ELF-1 (cell line): ENCODE measurements at places on chromosomes 1 and 21.

GRCh38 chr1:42966688-42967612, 8.3 kb upstream of the SLC2A1 start:
- DNase-seq = peak; percentile 65

DNA sequence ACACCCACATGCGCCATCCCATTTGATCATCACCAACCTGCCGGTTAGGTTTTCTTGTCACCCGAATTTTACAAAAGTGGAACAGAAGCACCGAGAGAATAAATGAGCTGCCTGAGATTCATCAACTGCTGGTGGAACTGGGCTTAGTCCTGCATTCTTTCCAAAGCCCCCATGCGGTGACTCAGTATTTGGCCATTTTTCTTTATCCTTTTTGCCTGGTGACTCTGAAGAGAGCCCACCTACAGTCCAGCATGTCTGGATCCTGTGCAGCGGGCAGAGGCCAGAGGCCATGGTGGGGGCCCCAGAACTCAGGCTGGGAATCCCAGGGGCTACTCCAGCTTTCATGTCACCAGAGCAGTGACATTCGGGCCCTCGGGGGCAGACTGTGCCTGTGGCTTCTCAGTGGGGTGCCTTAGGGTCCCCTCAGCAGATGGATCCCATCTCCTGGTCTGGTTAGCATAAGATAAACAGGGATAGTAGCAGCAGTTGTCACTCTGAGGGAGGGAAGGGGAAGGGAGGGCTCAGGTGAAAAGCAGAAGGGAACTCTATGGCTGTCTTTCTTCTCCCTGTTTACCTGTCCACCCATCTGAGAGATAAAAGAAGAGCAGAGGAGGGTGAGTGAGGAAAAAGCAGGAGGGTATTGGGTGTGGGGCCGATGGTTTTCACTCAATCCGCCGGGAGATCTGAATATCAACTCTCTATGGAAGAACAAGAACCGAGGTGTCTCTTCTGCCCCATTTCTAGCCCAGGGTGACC, 63.2 kb downstream of the KIF26B start:
- DNase-seq = peak; percentile 77

DNA sequence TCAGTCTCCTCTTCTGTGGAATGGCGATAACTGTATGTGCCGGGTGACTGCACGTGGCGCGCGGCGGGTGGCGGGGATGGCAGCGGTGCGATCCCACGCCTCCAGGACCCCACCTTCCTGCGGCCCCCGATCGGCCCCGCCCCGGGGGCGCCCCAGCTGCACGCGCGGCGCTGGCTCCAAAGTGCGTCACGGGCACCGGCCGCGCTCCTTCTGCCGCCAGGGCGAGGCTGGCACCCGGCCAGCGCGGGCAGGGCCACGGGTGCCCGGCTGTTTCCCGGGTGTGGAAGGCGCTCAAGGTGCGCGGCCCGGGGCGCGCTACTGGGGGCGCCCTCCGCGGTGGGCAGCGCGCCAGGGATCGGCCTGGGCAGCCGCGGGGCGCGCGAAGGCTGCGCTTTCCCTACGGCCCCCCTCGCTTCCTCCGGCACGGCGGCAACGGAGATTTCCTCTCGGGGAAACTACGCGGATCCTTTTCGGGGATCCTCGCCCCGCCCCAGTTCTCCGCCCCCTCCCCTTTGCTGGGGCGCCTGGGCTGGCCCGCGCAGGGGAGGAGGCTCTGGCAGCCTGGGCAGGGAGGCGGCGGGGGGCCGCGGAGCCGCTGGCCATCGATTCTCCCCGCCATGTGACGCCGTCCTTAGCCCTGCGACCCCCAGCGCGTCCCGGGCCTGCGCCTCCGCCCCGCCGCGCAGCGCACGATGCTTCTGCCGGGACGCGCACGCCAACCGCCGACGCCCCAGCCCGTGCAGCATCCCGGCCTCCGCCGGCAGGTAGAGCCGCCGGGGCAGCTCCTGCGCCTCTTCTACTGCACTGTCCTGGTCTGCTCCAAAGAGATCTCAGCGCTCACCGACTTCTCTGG, at the start of gene EVA1C:
EVA1C (plus strand) TSS at position 545 of the 853 bp plus-strand sequence; CDS start at position 693, 148 bp downstream.
- DNase-seq = peak; percentile 68

GRCh38 chr1:91844862-91845528, 41.0 kb downstream of the TGFBR3 start:
- DNase-seq = no peak

DNA sequence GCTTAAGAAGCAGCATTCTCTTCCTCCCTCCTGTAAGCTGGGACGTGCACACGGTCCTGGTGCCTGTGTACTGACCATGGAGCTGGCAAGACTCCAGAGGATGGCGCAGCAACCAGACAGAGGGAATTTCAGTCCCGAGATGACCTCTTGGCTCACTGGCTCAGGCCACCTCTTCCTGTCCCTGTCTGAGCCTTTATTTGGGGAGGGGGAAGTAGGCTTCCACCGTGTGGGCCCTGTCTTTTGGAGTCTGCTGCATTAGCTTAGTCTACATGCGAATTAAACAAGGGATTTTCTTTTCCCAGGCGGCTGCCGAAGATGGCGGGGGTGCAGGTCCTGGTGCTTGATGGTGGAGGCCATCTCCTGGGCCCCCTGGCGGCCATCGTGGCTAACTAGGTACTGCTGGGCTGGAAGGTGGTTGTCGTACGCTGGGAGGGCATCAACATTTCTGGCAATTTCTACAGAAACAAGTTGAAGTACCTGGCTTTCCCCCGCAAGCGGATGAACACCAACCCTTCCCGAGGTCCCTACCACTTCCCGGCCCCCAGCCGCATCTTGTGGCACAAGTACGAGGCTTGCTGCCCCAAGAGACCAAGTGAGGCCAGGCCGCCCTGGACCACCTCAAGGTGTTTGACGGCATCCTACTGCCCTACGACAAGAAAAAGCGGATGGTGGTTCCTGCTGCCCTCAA, 10.2 kb downstream of the IL24 start:
- DNase-seq = peak; percentile 56

- DNase-seq = peak; percentile 81
These were observed 12.8 kb upstream of the ECE1 start for GRCh38 chr1:21302747-21303715.

- DNase-seq = peak; percentile 73
These were observed 394.9 kb downstream of the NPHP4 start for GRCh38 chr1:5597171-5597850.

- DNase-seq = no peak
These were observed 2.7 kb upstream of the HDGF start for GRCh38 chr1:156754219-156754618.

- DNase-seq = peak; percentile 77
These were observed 210.2 kb downstream of the APP start for GRCh38 chr21:25960402-25960801.

GRCh38 chr1:44640200-44640853, 34.0 kb downstream of the TMEM53 start:
- peak; percentile 32 for DNase-seq

GRCh38 chr1:156385534-156386031, 16.6 kb downstream of the RHBG start:
- DNase-seq = peak; percentile 80

DNA sequence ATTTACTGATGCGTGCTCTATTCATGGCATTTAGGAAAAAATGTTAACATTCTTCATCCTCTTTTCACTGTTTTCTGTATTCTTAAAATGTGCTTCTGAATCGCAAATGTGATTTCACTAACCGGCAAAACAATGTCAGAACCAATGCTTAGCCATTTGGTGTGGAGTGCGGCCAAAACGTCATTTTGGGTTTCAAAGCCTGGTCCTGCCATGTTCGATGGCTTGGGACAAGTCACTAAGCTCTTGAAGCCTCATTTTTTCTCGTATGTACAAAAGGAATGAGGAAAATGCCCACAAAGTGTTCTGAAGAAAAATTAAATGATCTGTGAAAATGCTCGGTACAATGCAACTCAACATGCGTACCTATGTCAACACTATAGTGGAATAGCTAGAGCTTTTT, 175.3 kb downstream of the APP start:
- no peak for DNase-seq

DNA sequence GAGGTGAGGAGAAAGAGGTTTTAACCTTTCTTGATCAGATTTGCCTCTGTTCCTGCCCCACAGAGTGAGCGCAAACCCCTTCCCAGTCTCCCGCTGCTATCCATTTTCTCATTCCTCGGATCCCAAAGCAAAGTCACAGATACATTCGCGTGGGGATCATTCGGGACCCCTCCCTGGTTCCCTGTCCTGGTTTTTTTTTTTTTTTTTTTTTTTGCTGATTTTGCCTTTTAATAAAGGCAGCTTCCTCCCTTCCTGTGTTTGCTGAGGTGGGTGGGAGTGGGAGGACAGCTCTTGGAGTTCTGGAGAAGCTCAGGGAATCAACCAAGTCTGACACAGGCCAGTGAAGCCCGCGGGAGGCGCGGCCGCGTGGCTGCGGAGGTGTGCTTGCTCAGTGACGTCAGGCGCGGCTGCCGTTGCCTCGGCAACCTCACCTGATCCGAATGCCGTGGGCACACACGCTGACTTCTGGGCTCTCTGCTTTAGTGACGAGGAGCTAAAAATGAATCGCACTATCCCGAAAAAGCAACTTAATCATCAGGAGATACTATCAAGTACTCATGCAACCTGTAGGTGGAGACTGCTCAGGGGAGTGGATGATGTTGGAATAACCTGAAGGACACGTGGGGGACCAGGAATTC, 106.4 kb downstream of the TBX19 start:
- peak; percentile 76 for DNase-seq

DNA sequence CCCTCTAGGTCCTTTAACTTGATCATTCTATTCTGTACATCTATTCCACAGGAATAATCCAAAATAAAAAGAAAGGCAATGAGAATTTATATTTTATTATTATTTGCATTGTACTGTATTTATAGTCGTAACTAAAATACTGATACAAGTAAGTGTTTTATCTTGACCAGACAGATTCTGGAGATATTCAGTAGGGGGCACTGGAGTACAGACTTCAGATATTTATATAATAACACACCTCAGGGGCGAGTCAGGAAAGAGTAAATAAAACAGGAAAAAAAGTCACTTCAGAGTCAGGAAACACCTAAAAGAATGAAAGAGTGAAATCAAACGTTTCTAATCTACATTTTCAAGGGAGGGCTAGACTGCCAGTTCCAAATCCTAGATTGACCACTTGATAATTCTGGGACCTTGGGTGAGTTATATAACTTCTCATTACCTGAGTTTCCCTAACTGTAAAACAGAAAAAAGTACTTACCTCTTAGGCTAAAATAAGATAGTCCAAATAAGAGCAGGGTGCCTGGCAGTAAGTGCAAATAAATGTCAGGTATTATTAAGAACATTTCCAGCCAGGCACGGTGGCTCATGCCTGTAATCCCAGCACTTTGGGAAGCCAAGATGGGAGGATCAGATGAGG, 31.1 kb upstream of the MTF1 start:
- no peak for DNase-seq

GRCh38 chr21:45300786-45301520, 13.3 kb upstream of the POFUT2 start:
- DNase-seq = no peak

DNA sequence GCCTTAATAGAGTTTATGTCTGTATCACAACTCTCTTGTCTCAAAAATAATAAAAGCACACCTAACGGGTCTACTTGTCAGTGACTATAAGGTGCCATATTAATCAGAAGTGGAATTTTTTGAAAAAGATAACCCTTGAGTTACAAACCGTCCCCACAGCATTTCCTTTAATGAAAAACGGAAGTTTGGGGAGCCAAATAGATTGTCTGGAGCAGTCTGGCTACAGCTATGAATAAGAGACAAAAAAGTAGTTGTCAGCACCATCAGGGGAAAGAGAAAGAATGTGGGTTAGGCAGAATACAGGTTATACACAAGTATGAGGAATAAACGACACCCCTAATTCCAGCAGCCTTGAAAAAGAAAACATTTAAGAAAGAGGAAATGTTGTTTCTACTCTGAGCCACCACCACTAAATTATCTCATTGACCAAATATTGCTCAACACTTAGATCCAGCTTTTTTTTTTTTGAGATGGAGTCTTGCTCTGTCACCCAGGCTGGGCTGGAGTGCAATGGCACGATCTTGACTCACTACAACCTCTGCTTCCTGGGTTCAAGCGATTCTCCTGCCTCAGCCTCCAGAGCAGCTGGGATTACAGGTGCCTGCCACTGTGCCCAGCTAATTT, 29.4 kb upstream of the USP24 start:
- DNase-seq = no peak

GRCh38 chr1:184768467-184768866, 13.8 kb upstream of the EDEM3 start:
- no peak for DNase-seq

- DNase-seq = no peak
These were observed 133.9 kb upstream of the KCTD3 start for GRCh38 chr1:215433237-215433636.

DNA sequence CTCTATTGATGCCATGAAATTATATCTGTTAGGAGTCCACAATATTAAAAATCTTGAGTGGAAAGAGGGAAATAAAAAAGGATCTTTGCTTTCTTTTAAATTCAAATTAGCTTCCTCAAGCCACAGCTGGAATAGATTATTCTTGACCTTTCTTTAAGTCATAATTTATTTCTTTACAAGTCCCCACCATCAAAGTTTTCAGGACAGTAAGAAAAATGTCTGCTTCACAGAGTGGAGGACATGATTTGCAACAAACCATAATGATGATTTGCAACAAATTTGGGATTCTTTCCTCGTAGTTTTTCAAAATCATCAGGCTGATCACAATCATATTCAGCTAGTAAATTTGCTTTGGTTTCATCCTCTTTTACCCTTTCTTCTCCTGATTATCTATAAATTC, 301.8 kb upstream of the NRIP1 start:
- DNase-seq = no peak

DNA sequence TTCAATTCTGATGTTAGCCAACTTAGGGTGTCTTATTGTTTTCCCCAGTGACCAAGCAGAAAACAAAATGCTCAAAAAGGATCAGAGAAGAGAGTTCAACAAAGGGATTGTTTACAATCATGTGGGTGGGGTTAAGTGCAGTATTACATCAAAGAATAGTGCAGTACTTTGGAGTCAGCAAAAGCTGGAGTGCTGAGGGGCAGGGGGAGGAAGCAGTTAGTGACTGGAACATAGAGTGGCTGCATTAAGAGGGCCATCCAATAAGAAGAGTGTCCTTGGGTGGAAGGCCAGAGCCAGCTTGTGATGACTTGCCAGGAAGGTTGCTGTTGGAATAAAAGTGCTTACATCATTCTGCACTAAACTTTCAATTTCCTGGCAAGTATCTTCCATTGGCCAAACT, 175.5 kb downstream of the CYYR1 start:
- no peak for DNase-seq

GRCh38 chr1:169483500-169483966, 2.2 kb downstream of the SLC19A2 start:
- no peak for DNase-seq

DNA sequence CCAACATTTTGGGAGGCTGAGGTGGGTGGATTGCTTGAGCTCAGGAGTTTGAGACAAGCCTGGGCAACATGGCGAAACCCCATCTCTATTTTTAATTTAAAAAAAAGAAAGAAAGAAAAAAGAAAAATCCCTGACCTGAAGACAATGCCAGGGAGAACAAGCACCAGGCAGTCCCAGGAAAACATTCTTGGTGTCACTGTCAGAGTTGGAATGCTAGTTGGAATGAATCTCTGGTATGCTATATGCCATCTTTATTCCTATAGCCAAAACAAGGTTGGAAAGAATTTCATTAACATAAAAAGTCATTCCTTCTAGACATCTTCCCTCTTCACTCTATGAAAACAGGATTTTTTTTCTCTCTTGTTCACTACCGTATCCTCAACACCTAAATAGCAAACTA, 2.8 kb downstream of the DNAJC8 start:
- DNase-seq = no peak

GRCh38 chr1:150912623-150913022, 13.5 kb upstream of the SETDB1 start:
- no peak for DNase-seq
